ENCODE measurements at places on chromosomes 16 and 17. TPM values are rescaled to one million over a fixed set of nuclear protein-coding genes. Genes with fewer than 3 reads are reported as not detected.

GRCh38 chr16:2904922-2905240, 6.8 kb upstream of the FLYWCH1 start:
- no peak for DNase-seq
- peak overlapping the region; percentile 83 for H3K4me3 ChIP-seq
- no peaks in the 10 kb centered on the region for H3K27me3 ChIP-seq

The MMP25 gene
- total RNA-seq = 2.0 TPM

- H3K36me3 ChIP-seq = no peaks in the 10 kb centered on the region
- no peak overlapping the region for H3K27ac ChIP-seq
- H3K4me3 ChIP-seq = no peak overlapping the region
- DNase-seq = no peak
Observed at GRCh38 chr16:11325404-11326083, 19.7 kb upstream of the RMI2 start.

The SLC5A11 gene
- total RNA-seq = 0.40 TPM

The KCNJ2 gene
- total RNA-seq = 0.14 TPM

DNA sequence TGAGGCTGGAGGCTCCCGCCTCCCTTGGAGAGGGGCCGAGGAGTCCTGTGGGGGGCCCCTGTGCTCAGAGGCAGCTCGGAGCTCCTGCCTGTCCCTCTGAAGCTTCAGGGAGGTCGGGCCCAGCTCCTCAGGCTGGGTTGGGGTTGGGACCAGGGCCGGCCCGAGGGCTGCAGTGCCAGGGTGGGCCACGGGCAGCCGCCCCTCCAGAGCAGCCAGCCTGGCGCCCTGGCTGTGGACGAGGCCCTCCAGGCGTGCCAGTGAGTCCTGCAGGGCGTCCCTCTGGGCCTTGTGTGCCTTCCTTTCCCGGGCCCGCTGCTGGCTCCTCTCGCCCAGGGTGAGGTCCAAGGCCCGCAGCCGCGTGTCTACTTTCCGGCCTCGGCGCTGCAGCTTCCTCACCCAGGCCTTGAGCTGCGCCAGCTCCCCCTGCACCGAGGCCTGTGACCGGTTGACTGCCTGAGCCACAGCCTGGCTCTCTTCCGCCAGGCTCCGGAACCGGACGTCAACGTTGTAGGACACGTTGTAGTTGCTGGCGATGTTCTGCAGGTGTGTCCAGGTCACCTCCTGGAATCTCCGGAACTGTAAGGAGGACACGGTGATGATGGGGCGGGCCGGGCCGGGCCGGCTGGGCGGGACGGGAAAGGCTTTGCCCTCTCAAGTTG, 1.2 kb downstream of the PTX4 start:
- no peak for DNase-seq
- H3K27ac ChIP-seq = no peak overlapping the region
- H3K4me3 ChIP-seq = no peak overlapping the region
- no peaks in the 10 kb centered on the region for H3K27me3 ChIP-seq

The CETP gene
- total RNA-seq = not detected

The ZCCHC14 gene
- total RNA-seq = 12.2 TPM

DNA sequence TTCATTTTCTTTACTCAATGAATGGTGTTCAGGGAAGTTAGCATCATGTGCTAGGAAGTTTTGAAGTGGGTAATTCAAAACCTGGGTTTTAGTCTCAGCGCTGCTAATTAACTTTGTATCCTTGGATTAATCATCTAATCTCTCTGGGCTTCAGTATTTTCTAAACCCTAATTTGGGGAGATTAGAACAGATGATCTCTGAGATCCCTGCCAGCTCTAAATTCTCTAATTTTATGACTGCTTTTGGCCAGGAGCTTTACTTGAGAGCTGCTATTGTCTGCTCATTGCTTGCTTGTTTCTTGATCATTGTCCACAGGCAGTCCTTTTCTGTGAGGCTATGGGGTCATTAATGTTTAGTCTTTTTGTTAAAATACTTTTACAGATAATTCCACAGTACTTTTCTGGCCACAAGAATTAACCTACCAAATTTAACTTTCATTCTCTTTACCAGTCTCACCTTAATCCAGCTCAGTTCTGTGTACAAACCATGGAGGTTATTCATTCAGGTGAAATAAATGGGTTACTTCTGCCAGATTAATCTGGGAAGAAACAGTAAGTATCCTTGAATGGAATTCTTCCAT, 28.4 kb upstream of the VWA3A start:
- H3K36me3 ChIP-seq = peaks cover 2% of the 10 kb centered on the region
- no peaks in the 10 kb centered on the region for H3K4me1 ChIP-seq
- H3K27ac ChIP-seq = no peak overlapping the region
- H3K4me3 ChIP-seq = no peak overlapping the region
- no peaks in the 10 kb centered on the region for H3K27me3 ChIP-seq

- peaks cover 17% of the 10 kb centered on the region for H3K4me1 ChIP-seq
- no peak for DNase-seq
- no peaks in the 10 kb centered on the region for H3K36me3 ChIP-seq
- no peak overlapping the region for H3K27ac ChIP-seq
- H3K4me3 ChIP-seq = no peak overlapping the region
Observed at GRCh38 chr16:86512860-86513470, 2.6 kb downstream of the FOXF1 start.

GRCh38 chr17:67717192-67717623, 528 bp upstream of the NOL11 start:
- H3K27ac ChIP-seq = peak overlapping the region; percentile 87
- H3K4me3 ChIP-seq = peak overlapping the region; percentile 91
- H3K36me3 ChIP-seq = peaks cover 21% of the 10 kb centered on the region
- no peaks in the 10 kb centered on the region for H3K27me3 ChIP-seq
- peaks cover 17% of the 10 kb centered on the region for H3K4me1 ChIP-seq

DNA sequence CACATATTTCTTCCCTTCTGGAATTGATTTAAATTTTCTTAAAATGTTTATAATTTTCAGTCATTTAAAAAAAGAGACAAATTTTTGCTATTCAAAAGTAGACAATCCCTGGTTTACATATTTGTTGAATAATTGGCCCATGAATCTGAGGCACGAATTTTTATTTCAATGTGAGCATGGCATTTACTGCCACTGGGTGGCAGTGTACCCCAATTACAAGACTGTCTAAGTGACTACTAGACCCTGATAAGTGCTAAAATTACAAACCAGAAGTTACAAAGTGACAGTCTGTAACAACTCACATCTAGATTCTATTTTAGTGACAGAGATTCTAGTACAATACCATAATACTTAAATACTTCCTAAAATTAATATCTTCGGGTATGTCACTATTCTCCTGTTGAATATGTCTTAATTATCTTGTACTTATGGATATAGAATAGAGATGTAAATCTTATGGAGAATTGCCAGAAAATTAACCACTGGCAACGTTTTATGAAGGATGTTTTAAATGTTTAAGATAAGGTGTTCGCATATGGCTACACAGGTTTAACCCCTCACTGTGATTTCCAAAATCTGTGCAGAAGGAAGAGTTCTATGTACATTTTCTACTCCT, 235.8 kb downstream of the MAP2K4 start:
- H3K36me3 ChIP-seq = no peaks in the 10 kb centered on the region
- peak; percentile 19 for DNase-seq
- no peaks in the 10 kb centered on the region for H3K27me3 ChIP-seq
- H3K4me1 ChIP-seq = no peaks in the 10 kb centered on the region
- H3K4me3 ChIP-seq = no peak overlapping the region

DNA sequence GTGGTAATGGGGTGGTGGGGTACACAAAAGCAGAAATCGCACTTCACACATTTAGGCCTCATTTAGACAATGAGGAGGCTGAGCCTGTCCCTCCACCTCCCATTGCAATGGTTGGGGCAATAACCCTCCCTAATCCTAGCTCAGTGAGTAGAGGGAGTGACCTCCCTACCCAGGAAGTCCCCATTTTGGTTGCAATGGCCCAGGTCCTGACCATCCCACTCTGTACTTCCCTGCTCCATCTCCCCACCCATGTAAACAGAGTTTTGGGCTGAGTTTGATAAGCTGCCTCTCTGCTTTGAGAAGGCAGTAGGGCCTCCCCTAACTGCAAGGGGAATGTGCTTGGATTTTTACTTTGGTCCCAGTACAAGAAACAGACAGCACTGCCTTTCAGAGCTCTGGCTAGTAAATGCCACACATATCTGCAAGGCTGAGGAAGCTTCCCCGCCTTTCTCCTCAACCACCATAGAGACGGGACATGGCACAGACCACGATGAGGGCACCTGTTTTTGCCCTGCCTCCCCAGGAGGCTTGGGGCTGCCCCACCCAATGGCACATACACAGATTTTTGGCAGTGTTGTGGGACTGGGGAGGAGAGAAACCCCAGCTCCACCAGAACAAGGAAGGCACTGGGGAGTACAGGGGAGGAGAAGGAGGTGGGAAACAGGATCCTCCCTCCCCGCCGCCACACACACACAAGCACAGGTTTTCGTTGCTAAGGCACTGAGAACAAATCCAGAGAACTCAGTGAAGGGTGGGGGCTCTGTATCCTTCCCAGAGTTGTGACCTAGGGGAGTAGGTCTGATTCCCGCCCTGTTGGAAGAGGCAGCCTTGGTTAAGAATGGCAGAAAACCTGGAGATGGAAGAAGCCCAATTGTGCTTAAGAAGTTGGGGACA, 7.3 kb downstream of the VAT1 start:
- H3K4me3 ChIP-seq = no peak overlapping the region
- no peaks in the 10 kb centered on the region for H3K27me3 ChIP-seq
- H3K4me1 ChIP-seq = peaks cover 2% of the 10 kb centered on the region
- DNase-seq = no peak
- peaks cover 29% of the 10 kb centered on the region for H3K36me3 ChIP-seq

DNA sequence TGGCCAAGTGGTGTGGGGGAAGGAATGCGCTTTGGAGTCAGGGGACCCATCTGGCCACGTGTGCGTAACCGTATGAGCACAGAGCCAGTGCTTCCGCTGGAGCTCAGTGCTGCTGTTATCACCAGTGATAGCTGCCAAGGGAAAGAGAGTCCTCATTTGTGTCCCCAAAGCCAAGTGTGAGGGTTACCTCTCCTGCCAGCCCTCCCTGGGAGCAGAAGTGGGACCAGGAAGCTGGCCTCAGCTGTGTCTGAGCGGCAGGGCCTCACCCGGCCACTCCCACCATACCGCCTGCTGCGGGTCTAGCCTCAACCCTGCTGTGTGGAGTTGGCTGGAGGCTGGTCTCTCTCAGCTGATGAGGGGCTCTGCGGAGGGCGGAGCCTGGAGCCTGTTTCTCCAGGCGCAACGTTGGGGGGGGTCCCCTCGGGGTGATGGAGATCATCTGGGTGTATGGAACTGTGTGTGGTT, 44.5 kb downstream of the MEAK7 start:
- no peaks in the 10 kb centered on the region for H3K27me3 ChIP-seq
- no peak for DNase-seq
- no peaks in the 10 kb centered on the region for H3K36me3 ChIP-seq
- no peak overlapping the region for H3K27ac ChIP-seq
- no peaks in the 10 kb centered on the region for H3K4me1 ChIP-seq

DNA sequence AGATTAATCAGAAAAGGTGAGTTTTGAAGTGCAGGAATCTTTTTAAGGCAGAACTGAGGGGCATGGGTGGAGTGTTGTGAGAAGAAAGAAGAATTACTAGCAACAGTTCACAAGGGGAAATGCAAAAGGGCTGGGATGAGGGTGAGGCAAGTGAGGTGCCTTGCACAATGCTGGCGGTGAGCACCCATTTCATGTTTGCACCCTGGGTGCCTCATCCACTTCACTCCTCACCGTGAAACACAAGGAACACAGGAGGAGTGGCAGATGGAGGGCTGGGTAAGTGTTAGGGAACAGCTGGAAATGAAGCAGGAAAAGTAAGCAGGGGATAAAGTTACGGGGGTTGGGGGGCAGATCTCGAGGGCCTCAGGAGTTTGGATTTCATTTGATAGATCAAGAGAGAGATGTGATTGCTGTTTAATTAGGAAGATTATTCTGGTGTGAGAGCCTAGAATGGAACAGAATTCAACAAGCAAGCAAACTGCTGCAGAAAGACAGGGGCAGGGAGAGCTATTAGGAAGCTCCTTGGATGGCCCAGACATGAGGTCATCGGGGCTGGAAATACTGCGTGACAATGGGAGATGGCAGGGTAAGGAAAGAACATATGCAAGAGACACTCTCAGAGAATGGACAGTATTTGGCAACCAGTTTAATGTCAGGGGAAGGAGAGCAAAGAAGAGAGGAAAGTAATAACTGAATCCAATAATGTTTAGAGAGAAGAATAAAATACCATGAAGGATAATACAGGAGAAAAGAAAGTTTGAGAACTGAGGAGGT, 8.3 kb upstream of the HEATR6 start:
- no peak overlapping the region for H3K27ac ChIP-seq
- DNase-seq = no peak
- H3K4me1 ChIP-seq = peaks cover 6% of the 10 kb centered on the region
- no peaks in the 10 kb centered on the region for H3K27me3 ChIP-seq

DNA sequence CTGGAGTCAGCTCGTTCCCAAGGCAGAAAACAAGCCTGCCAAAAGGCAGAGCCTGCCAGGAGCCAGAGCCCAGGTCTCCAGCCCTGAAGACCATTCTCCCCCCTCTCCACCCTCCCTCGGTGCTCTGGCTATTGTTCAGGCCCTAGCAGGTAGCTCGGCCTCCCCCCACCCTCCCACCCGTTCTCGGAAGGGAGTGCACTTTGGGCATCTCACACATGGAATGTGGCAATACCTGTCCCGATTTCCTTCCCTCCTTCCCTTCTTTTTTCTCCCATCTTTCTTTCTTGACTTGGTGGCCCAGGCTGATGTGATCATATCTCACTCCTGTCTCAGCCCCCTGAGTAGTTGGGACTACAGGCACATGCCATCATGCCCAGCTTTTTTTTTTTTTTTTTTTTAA, 12.4 kb downstream of the CNGB1 start:
- no peak overlapping the region for H3K4me3 ChIP-seq
- no peaks in the 10 kb centered on the region for H3K4me1 ChIP-seq
- DNase-seq = no peak
- H3K27me3 ChIP-seq = no peaks in the 10 kb centered on the region

GRCh38 chr17:61076621-61077031, 323.0 kb upstream of the TBX2 start:
- no peak for DNase-seq
- no peak overlapping the region for H3K4me3 ChIP-seq
- H3K27ac ChIP-seq = no peak overlapping the region
- H3K4me1 ChIP-seq = no peaks in the 10 kb centered on the region

- H3K36me3 ChIP-seq = no peaks in the 10 kb centered on the region
- peaks cover 71% of the 10 kb centered on the region for H3K4me1 ChIP-seq
- no peaks in the 10 kb centered on the region for H3K27me3 ChIP-seq
- H3K27ac ChIP-seq = peak overlapping the region; percentile 91
- no peak overlapping the region for H3K4me3 ChIP-seq
- no peak for DNase-seq
Observed at GRCh38 chr16:50684823-50685461, 3.8 kb upstream of the SNX20 start.

GRCh38 chr17:35313875-35314409, 59.5 kb downstream of the SLFN11 start:
- H3K4me1 ChIP-seq = peaks cover 22% of the 10 kb centered on the region
- DNase-seq = peak; percentile 43
- H3K27me3 ChIP-seq = no peaks in the 10 kb centered on the region
- peak overlapping the region; percentile 90 for H3K27ac ChIP-seq
- peak overlapping the region; percentile 73 for H3K4me3 ChIP-seq

The NPIPA3 gene
- total RNA-seq = 3.1 TPM

The FAM83G gene
- 6.5 TPM for total RNA-seq

The IRX5 gene
- total RNA-seq = not detected

The NLRP1 gene
- total RNA-seq = 237 TPM

The MYH8 gene
- not detected for total RNA-seq

GRCh38 chr17:69333561-69333960, 6.6 kb upstream of the ABCA5 start:
- no peak for DNase-seq
- H3K27me3 ChIP-seq = peaks cover 21% of the 10 kb centered on the region
- H3K4me3 ChIP-seq = no peak overlapping the region
- H3K27ac ChIP-seq = no peak overlapping the region

GRCh38 chr17:49456183-49456965, 38.7 kb upstream of the NGFR start:
- DNase-seq = no peak
- no peaks in the 10 kb centered on the region for H3K36me3 ChIP-seq
- no peaks in the 10 kb centered on the region for H3K27me3 ChIP-seq
- H3K4me3 ChIP-seq = no peak overlapping the region
- no peak overlapping the region for H3K27ac ChIP-seq
- H3K4me1 ChIP-seq = peaks cover 14% of the 10 kb centered on the region

All from natural killer cell (primary cell).